Caco-2 (cell line): ENCODE measurements at places on chromosomes 7 and 10. TPM values are rescaled to one million over a fixed set of nuclear protein-coding genes. Genes with fewer than 3 reads are reported as not detected.

TRIM50 gene
- total RNA-seq = not detected in 2 replicates

GRM3 gene
- total RNA-seq = not detected in 2 replicates

GRCh38 chr10:36383349-36383748 lies 741.3 kb upstream of the FZD8 start:
- DNase-seq = no peak

GRCh38 chr7:107609811-107610261 lies 29.8 kb downstream of the BCAP29 start:
- no peak for DNase-seq

- no peak for DNase-seq
These were observed 106.9 kb downstream of the COL28A1 start for GRCh38 chr7:7428806-7429205.

- DNase-seq = no peak
These were observed 29.0 kb upstream of the EBLN1 start for GRCh38 chr10:22246680-22247391.

- no peak for DNase-seq
These were observed 7.8 kb upstream of the BAMBI start for GRCh38 chr10:28669227-28670173.

GRCh38 chr10:68599771-68600040 lies 39.6 kb downstream of the TET1 start:
- no peak for DNase-seq

GRCh38 chr10:103529539-103529938 lies 36.0 kb downstream of the NEURL1 start:
- no peak for DNase-seq

DNA sequence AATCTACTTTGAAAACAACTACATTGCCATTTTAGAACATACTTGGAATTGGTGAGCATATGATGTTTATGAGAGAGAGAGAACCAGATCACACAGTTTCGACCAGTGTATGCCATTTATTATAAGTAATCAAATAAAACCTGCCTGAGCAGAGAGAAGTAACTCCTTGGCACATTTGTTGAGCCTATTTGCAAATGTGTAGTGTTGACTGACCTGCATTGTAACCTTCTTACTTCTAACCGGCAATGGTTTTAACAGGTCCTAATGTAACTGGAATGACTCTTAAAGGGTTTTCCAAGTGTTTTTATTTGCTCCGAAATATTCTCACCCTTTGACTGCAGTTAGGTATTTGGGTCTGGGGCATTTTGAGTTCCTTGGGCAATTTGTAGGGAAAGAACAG lies 167.6 kb downstream of the POU6F2 start:
- no peak for DNase-seq

GRCh38 chr10:113213035-113213434 lies 263.0 kb downstream of the TCF7L2 start:
- no peak for DNase-seq

GRCh38 chr10:133088956-133089800 lies 1.5 kb downstream of the ADGRA1 start:
- no peak for DNase-seq

- no peak for DNase-seq
These were observed 7.7 kb downstream of the NEURL1 start for GRCh38 chr10:103501186-103501585.

- DNase-seq = no peak
These were observed 268.3 kb downstream of the POM121L12 start for GRCh38 chr7:53303781-53304180.
